ENCODE measurements at places on chromosomes 3 and 15.

- DNase-seq, result no peak
Observed at GRCh38 chr15:27119695-27120266, 148.8 kb downstream of the GABRG3 start.

DNA sequence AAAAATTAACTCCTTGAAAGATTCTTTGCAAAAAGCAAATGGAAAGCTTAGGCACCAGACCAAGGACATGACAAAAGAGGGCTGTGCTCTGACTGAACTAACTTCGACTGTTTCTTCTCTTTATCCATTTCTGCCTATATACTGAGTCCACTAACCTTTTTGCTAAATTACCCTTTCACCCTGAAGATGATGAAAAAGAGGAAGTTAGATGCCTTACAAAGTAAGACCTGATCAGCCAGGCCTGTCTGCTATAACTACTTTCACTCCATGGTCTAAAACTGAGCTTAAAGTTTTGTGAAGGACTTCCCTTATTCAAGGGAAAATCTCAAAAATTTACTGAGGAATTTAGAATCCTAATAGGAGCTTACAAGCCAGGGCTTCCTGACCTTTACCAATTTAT lies 6.2 kb upstream of the IGSF10 start:
- no peak for DNase-seq

DNA sequence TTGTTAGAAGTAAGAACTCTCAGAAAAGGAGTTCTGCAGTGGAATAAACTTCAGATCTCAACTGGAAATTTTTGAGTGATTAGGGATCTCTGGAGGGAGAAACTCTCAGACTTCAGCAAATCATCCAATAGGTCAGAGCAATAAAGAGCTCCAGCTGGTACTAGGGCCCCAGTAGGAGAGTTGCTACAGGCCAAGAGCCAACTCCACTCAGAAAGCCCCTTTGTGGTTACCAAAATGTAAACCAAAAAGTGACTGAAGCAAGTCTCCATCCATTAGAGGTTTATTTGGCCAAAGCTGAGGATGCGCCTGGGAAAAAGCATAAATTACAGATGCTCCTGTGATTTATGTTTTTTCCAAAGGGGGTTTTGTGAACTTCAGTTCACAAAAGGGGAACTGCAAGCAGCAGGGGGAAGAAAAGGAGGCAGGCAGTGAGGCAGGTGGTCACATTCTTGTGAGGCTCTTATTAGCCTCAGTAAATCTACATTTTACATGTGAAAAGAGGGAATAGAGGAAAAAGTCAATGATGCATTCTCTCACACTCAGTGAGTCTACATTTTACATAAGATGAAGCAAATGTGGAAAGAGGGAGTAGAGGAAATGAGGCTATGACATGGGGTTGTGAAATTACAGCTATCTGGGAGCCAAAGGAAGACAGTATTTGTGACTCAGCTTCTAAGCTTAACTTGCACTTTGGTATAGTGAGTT lies 92.4 kb upstream of the DAZL start:
- DNase-seq, result no peak

GRCh38 chr3:48661501-48662144 lies 1.1 kb downstream of the CELSR3 start:
- peak; percentile 31 for DNase-seq

DNA sequence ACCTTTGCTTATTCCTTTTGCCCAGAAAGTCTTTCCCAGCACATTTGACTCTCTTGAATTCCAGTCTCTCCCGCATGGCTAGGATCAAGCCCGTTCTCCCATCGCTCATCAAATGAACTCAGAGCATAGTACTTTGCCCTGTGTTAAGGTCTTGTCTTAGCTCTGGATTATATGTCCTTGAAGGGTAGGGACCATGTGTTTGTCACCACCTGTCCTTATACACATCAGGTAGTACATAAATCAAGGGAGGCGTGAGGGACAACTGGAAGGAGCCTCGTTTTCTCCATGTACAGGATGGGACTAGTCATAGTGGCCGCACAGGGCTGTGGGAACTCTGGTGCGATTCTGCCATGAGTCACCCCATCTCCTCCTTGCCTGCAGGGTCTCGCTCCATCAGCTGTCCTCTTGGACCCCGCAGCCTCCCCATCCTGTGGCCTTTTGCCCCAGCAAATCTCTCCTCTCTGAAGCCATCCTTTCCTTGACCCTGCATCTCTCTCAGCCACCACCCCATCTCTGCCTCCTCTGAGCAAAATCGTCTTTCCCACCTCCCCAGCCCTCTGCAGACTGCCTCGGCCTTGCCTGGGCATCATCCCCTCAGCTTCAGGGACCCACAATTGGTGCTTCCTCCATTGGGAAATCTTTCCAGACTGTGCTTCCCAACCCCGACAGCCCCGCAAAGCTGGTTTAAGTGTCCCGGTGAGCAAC lies 33.4 kb upstream of the RAB6B start:
- no peak for DNase-seq

DNA sequence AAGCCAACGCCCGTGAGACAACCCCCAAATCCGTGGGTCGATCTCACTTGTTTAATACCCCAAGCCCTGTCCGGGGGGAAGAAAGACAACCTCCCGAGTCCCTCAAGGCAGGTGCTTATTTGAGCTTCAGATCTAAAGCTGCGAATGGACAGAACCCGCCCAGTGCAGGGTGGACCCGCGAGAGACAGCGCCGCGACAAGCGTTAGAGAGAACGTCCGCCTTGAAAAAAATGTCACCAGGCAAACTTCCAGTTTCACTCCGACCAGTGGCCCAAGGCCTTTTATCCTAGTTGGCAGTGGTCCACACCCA lies 740 bp upstream of the OXSR1 start:
- DNase-seq, result no peak

- DNase-seq, result no peak
Observed at GRCh38 chr3:46271209-46271745, 29.0 kb downstream of the CCR3 start.
